ENCODE measurements at places on chromosomes 7 and 10.

DNA sequence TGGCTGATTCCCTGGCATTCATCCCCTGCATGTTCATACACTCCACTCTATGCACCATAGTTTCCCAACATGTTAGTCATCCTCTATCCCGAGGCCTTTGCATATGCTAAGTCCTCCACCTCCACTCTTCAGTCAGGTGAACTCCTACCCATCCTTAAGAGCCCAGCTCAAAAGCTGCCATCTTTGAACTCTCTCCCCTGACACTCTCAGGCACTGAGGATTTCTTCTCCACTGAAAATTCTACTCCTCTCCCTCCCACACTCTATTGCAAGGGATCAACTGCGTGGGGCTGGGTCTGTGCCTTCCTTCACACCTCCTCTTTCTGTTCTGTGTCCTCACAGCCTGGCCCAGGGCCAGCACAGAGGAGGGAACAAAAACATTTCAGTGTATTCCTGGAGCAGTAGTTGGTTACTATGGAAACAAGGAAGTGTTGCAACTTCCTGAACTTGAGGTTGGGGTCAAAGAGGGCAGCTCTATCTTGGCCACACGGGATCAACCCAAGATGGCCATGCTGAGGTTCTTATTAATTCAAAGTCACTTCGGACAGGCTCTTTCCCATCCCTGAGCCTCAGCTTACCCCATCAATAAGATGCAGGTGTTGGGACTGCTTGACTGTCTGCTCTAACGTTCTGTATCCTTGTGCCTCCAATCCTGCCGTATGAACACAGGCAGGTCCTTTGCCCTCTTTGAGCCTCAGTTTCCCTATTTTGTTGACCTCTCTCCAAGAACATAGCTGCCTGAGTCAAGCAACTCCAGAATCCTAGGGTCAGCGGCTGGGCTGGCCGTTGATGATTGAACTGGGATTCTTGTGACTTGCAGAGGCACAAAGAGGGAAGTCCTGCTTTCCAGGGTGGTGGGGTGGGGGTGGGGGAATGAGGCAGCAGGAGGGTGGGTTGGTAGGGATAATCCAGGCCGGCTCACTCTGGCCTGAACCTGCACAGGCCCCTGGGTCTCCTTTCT, 15.5 kb downstream of the ZMIZ1 start:
- no peak for DNase-seq

DNA sequence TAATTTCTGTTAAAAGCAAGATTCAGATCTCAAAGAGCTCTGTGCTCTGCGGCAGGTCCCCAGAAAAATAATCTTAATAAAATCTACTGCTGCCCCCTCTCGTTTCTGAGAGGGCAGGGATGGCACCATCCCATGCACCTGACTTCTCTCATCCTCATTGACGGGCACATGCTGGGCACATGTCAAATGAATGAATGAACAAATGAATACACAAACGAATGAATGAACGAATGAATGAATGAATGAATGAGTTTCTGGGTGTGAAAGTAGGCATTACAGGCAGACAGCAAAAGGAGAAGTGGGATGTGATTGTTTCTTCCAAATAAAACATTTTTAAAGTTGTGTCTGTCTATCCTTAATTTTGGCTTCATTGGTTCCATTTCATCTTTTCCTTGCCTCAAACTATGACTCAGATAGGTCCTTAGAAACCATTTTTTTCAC, 398.1 kb upstream of the PRKCQ start:
- no peak for DNase-seq

- no peak for DNase-seq
These were observed 27.0 kb downstream of the PFKFB3 start for GRCh38 chr10:6229746-6230145.

- DNase-seq: no peak
These were observed 41.3 kb upstream of the OPN4 start for GRCh38 chr10:86613096-86613495.

GRCh38 chr10:22500656-22501340, 155.5 kb downstream of the SPAG6 start:
- no peak for DNase-seq

- no peak for DNase-seq
These were observed 90.7 kb upstream of the CAPZA2 start for GRCh38 chr7:116771640-116772039.

- no peak for DNase-seq
These were observed 48.7 kb downstream of the GPR141 start for GRCh38 chr7:37732253-37732652.

GRCh38 chr7:94562525-94562924, 52.9 kb downstream of the CASD1 start:
- DNase-seq: no peak

DNA sequence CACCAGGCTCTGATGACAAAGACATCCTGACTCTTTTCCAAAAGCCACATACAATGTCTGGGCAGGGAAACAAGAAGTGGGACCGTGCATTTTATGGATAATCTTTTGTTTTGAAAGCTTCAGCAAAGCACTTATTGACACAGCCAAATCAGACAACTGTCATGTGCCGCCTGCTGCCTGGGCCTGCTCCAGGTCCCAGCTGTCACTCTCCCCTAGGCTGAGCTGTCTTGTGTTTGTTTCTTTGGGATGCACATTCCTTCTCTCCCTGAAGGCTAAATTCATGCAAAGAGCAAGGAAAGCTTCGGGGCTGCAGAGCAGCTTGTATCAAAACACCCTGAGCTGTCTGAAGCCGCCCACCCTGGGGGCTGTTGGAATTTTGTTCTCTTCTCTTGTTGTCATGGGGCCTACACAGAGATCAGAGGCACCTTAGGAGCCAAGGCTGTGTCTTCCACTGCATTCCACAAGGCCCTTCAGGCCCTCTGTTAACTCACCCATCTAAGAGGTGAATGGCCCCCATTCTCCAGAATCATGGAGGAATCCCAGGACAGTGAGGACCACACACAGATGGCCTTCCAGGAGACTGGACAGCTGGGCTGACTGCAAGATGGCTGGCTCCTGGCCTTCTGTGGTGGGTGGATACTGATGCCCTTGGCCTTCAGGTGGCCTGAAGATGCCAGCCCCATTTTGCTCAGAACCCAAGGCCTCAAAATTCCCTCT, 17.8 kb upstream of the SLC18A2 start:
- no peak for DNase-seq

DNA sequence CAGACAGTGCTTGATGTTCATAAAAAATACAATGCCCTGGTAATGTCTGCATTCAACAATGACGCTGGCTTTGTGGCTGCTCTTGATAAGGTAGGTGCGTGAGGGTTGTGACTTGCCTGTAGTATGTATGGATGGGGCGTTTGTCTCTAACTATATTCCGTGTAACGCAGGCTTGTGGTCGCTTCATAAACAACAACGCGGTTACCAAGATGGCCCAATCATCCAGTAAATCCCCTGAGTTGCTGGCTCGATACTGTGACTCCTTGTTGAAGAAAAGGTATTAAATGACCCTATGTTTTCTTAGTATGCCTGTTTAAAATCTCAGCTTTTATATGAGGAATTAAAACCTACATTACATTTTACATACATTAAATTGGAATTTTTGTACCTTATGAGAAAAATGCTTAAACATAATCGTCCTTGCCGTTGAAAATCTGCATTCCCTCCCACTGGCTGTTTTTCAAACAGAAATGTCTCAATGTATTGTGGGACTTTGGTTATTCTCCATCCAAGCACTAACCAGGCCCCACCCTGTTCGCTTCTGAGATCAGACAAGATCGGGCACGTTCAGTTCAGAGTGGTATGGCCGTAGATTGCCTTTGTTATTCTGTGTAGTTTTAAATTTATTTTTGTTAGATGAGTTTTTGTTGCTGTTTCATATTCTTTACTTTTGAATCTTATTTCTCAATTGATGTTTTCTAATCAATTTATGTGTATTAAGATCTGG, 85.3 kb downstream of the CUL1 start:
- DNase-seq: no peak

DNA sequence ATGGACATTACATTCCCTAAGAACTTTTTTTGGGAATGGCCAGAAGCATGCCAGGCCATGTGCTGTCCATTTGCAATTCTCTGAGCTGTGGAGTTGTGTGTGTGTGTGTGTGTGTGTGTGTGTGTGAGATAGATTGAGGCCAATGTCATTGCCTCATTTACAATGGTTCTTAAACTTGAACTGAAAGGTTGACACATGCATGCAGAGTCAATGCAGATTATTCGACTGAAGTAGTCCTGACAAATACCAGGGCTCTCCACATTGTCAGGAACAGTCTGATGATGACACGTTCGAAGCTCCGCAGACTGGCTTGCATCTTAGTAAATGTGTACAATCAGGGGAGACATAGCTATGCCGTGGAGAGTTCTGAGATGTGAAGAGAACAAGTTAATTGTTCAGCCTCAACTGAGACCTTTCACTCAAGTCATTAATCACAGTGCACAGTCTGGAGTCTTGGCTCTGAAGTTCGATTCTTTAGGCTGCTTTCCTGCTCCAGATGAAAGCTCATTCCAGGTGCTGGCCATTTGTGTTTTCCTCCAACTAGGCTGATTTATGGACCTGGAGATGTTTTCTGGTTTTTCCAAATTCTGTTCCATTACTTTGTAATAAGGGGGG, 921.9 kb downstream of the LRMDA start:
- no peak for DNase-seq

Measured in stimulated activated CD4-positive, alpha-beta T cell treated with anti-CD3 and anti-CD28 coated beads, Interleukin-1b, Interleukin-23, amount 100 ng/mL, for 24 hours (primary cell).